Hematopoietic multipotent progenitor cell treated with erythropoietin and hydrocortisone succinate and interleukin-3 and kit ligand, for 8 days (in vitro differentiated cells): ENCODE measurements at places on chromosomes 11 and 22.

GRCh38 chr11:8102965-8103364 is 22.0 kb downstream of the TUB start:
- no peak for DNase-seq

DNA sequence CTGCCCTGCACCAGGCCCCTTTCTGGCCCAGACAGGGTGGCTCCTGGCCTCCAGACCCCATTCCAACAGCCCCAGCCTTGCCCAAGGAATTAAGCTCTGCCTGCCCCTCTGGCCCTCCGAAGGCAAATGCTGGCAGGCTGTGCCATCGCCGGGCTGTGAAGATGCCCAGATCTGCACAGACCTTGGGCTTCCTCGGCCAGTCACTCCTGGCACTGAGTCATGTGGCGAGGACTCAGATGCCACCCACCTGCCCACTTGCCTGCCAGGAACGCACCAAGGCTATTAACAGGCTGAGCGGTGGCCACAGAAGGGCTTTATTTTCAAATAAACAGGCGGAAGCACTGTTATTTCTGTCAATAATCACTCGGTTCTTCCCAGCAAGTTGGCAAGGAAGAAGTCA is 50.3 kb upstream of the TTLL12 start:
- DNase-seq = no peak

- no peak for DNase-seq
These were observed 74.1 kb upstream of the WNT7B start for GRCh38 chr22:46050916-46051614.

GRCh38 chr11:68370211-68371111 is 58.1 kb downstream of the LRP5 start:
- DNase-seq = peak; percentile 39

DNA sequence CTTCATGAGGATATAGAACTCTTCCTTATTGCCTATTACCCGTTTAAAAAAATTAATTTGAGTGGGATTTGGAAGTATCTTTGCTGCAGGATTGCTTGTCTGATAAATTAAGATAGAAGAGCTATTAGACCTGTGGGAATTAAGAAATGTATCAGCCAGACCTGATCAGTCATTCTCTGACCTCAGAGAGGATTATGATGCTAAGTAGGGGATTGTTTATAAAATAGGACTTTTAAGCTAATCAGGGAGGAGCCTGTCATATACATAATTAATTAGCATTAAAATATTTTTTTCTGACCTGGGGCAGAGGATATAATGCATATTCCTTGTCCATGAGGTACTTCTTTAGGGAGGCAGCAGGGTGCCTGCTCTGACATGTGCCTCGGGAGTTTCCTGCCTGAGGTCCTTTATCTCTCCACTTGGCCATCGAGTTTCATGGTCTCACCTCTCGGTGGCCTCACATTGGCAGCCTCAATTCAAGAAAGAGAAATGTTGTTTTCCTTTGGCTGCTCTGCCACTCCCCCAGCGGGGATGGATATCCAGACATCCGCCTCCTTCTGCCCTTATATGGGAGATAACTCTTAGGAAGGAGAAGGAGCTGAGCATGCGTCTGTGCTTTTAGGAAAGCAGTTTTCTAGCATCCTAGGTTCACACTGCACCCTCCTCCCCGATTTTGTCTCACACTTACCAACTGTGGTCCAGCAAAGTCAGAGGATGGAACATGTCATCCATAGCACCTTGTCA is 41.1 kb downstream of the DIXDC1 start:
- DNase-seq = no peak

- no peak for DNase-seq
These were observed 89.5 kb downstream of the GGTLC2 start for GRCh38 chr22:22733881-22734373.

DNA sequence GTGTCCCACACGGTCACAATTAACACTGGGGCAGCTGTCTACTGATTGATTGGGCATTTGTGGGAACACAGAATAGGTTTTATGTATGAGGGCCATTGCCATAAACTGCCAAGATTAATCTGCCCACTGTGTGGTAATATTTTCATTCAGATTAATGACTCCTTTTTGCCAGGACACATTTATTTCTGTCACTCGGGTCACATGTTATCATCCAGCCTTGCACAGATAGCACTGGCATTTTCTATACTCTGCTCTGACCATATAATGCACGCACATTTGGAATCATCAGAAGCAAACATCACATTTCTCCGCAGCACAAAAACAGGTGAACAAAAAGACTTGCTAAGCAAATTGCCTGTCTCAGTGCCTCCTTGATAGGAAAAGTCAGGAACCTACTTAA is 138.3 kb downstream of the CADM1 start:
- no peak for DNase-seq

DNA sequence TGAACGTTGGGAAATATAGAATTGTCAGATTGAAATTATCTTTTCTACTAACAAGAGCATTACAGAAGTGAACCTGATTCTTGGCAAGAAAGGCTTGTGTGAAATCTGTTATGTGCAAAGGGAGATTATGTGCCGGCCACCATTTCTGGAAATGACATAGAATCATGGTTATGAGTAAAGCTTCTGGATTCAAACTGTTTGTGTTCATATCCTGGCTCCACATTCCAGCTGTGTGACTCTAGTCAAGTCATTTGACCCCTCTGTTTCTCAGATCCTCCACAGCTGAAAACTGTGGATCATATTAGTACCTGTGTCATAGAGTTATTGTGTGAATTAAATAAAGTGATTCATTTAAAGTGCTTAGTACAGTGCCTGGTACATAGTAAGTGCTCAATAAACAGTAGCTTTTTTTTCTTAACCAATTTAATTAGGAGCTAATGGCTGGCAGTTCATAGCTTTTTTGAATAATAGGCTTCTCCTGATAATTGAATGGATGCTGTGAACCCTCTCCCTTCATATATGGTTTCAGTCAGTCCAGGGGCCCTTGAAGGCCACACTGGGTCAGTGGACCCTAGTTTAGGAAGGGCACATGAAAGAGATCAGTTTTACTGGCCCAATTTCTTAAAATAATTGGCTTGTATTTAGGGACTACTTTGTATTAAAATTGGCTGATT is 34.6 kb downstream of the EHF start:
- no peak for DNase-seq

GRCh38 chr11:121240650-121241303 is 51.8 kb upstream of the SC5D start:
- DNase-seq = no peak

DNA sequence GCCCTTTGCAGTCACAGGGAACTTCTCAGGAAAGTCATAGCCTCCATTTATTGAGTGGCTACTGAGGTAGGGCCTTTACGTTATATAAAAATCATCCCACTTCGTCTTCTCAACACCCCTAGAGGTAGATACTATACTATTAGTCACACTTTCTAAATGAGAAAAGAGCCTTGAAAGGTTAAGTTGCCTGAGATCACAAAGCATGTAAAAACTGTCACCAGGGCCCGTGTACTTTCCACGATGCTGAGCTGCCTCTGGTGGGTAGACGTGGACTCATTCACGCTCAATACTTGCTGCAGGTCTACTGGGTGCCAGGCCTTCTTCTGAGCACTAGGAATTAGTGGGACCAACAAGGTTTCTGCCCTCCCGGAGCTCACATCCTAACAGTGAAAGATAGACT is 16.3 kb downstream of the CHRDL2 start:
- no peak for DNase-seq

DNA sequence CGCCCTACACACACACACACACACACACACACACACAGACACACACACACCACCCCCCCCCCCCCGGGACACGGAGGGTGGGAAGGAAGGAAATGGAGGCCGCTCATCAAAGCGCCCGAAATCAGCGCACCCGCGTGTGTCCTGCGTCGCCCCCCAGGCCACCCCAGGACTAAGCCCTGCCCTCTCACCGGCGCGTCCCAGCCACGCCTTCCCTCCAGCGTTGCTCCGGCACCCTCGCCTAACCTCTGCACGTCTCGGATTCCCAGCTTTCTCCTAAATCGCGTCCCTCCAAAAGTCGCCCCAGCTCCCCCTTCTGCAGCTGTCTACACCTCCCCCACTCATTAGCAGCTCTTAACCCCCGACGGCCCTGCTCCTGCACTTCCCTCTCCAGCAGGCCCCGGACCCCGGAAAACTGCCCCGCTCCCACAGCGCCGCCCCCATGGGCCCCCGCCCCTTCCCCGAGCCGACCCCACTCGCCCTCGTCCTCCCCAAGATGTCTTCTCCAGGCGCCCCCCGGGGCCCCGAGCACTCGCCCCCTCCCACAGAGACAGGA is 557 bp downstream of the PACSIN2 start:
- no peak for DNase-seq

- DNase-seq = peak; percentile 59
These were observed 9.4 kb downstream of the FHIP1B start for GRCh38 chr11:6225024-6225423.

DNA sequence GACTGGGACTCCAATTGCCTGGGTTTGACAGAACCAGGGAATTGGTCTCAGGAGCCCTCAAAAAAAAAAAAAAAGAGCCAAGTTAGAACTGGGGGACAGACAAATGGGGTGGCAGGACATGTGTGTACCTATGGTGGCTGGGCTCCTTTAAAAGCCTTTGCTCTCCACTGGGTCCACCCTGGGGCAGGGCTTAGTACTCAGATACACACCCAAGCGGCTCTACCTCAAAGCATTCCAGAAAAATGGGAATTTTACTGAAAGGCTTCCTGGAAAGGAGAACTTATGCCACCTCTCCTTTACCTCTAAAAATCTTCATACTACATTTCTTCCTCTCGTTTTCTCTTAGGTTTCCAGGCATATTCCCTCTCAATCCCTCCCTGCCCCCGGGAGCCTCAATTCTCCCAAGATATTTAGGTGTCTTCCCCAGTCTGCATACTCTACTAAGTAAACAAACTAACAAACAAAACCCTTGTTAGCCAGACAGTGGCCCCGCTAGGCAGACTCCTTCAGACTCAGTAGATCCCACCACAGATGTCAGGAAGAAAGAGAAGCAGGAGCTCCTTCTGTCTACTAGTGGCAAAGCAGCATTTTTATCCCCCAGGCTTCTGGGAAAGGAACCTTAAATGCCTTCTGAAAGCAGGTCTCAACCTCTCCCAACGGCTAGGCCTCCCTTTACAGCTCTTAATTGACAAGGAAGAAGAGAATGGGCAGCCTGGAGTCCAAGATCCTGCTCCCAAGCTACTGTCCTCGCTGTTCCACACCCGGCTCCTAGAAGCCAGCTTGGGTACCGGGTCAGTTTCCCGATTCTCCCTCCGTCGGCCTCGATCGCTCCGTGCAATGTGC is 653 bp downstream of the PCSK7 start:
- DNase-seq = no peak

DNA sequence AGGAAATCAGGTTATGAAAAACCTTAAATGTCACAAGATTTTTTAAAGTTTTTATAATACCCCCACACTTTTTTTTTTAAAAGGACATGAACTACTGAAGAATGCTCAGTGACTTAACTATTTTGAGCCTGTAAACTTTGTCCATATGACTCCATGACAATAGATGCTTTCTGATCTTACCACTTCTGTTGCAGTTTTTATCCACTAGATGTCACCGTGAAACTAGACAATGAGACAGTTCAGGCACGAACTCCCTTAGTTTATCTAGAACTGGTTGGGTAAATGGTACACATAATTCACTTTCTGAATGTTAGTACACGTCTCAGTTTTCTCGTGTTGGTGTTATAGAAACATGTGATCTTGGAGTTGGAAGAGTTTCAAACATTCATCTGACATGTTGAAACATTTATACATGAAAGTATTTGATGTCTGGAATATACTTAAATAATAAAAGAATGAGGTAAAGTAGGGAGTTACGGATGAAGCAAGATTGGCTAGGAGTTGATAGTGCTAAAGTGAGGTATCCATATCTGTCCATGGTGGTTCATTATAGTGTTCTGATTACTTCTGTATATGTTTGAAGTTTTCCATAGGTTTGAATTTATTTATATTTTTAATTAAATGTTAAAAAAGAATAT is 8.1 kb downstream of the CCDC15 start:
- peak; percentile 83 for DNase-seq

- DNase-seq = no peak
These were observed 4.6 kb upstream of the LGALS12 start for GRCh38 chr11:63501236-63501635.

- no peak for DNase-seq
These were observed 114.5 kb upstream of the TTC12 start for GRCh38 chr11:113199866-113200265.

GRCh38 chr11:131916638-131917037 is 546.2 kb downstream of the NTM start:
- no peak for DNase-seq

- DNase-seq = no peak
These were observed 3.8 kb upstream of the LRRC74B start for GRCh38 chr22:21041937-21042336.

- no peak for DNase-seq
These were observed 1.2 kb downstream of the EPS8L2 start for GRCh38 chr11:706957-707816.

- peak; percentile 62 for DNase-seq
These were observed 1.9 kb downstream of the NEAT1 start for GRCh38 chr11:65424205-65425104.

DNA sequence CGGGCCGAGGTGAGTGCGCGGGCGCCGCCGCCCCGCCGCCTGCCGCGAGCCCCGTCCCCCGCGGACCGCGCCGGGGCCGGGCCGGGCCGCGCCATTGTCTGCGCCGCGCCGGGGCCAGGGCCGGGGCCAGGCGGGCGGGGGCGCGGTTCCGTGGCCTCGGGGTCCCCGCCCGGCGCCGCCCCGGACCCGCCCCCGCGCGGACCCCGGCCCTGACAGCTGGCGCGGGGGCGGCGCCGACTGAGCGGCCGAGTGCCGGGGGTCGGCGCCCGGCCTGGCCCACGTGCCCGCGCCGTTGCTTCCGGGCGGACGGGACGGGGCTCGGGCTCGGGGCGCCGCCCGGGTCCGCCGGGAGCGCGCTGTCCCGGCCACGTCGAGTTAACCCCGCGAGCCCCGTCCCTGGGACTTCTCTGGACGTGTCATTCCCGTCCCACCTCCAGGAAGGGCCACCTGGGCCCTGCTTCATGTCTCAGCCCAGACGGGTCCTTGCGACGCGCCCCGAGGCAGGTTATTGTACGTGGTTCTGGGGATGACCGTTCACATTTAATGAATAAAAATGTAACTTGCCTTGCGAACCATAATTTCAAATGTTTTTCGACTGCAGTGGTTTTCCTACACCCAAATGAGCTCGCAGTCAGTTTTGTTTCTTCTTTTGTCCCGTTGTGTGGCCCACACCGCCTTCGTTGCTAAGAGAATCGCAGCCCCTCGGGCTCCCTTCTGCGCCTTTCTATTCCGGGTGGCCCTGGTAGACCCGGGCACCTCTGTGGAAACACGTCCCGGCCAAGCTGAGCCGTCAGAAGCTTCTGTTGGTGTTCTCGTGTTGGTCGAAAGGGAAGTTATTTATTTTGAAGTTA is 562 bp downstream of the ZBED4 start:
- peak; percentile 38 for DNase-seq

DNA sequence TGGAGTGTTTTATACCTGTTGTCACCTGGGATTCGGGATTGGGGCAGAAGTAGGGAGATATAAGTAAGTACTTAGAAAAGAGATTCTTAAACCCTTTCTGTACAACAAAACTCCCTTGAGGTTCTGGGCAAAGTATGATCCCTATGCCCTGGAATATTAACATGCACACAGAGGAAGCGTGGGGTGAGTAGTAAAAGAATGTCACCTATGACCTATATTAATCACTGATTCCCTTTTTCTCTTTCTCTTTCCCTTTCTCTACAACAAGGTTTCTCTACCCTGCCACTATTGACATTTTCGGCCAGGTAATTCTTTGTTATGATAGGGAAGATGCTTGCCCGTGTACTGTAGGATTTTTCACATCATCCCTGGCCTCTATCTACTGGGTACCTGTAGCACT is 209.7 kb upstream of the PLET1 start:
- no peak for DNase-seq

GRCh38 chr11:112481431-112481830 is 220.8 kb upstream of the PLET1 start:
- DNase-seq = no peak

GRCh38 chr11:131537196-131537595 is 166.8 kb downstream of the NTM start:
- DNase-seq = no peak
